PC-3 (cell line): ENCODE measurements at places on chromosomes 4 and X. TPM values are rescaled to one million over a fixed set of nuclear protein-coding genes. Genes with fewer than 3 reads are reported as not detected.

HSPA4L gene
- total RNA-seq, result 8.7 and 9.2 TPM in 2 replicates

CAPN6 gene
- total RNA-seq, result not detected in 2 replicates

NLGN4X gene
- total RNA-seq, result not detected in 2 replicates

IRF2 gene
- 7.7 TPM in 2 replicates for total RNA-seq

GABRG1 gene
- not detected in 2 replicates for total RNA-seq

UGT2B11 gene
- not detected in 2 replicates for total RNA-seq

TSPAN6 gene
- total RNA-seq, result 35.2 and 47.4 TPM in 2 replicates

AVPR2 gene
- not detected in 2 replicates for total RNA-seq

TLR6 gene
- total RNA-seq, result 0.92 and 1.2 TPM in 2 replicates

TMPRSS11B gene
- not detected in 2 replicates for total RNA-seq

MAB21L2 gene
- total RNA-seq, result not detected in 2 replicates

ZNF157 gene
- 0.07 and 0.12 TPM in 2 replicates for total RNA-seq

RAPGEF2 gene
- total RNA-seq, result 21.2 and 21.7 TPM in 2 replicates

ARHGAP36 gene
- not detected in 2 replicates for total RNA-seq

CNKSR2 gene
- 2.0 and 5.4 TPM in 2 replicates for total RNA-seq

MOB1B gene
- total RNA-seq, result 11.4 and 12.6 TPM in 2 replicates
